ENCODE measurements at places on chromosomes 1 and 21.
A peak's percentile ranks its signal among the peaks of the same experiment; 100 is the strongest.

DNA sequence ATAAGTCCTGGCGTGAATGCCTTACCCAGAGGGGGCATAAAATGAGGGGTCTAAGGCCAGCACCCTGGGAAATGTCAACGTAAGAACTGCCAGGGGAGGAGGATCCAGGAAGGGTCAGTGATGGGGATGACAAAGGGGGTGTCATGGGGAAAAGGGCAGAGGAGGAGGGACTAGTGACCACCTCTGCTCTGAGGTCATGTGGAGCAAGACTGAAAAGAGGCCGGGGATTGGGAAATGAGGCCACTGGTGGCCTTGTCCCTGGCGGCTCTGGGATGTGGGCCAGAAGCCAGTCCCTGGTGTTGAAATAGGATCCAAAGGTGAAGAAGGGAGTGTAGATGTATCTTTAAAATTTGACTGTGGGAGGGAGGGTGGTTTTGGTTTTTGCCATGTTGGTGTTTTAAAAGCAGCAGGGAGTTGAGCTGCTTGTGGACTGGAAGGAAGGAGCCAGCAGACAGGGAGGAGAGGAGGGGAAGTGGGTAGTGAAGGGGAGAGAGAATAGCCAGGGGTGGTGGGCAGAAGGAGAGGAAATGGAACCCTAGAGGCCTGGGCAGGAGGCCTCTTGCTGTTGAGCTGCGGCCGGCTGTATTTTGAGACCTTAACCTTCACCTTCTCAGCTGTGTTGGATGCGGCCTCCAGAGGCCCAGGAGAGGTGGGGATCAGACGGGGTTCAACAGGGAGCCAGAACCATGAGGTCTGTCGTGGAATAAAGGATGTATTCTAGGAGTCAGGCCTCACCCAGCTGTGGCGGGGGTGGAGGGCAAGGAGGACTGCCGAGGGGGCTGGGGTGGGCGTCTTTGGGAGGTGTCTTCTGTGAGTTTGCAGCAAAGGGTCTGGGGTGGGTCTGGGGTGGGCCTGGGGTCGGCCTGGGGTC lies 92.5 kb downstream of the DHRS3 start:
- no peak for DNase-seq

GRCh38 chr1:208216062-208216461 lies 28.1 kb downstream of the PLXNA2 start:
- no peak for DNase-seq

DNA sequence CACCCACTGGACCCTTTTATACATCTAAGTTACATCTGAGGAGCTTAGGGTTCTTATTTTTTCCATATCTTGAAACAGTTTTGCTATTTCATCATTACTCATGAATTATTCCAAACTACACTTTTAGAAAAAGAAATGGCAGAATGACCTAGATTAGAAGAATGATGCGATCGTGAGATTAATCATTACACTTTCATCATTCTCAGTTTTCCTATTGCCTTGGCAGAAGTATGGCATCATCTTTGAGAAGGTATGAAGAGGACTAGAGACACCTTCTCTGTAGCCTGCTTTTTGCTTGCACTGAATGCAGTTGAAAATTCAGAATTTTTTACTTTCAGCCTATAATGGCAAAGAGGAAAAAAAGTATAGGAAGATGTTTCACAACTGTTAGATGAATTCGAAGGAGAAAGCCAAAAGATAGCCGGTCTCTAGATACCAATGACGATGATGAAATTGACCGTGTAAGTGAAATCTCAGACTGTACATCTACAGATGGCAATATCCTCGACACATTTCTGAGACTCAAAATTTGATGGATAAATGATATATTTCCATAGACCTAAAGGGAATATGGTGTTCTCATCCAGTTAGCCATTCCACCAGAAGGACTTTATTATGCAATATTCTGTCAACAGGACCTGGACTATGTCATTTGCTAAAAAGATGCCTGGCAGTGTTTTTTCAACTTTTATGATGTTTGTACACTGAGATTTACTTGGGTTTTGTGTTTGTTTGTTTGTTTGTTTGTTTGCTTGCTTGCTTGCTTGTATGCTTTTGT lies 191.8 kb downstream of the TOMM20 start:
- no peak for DNase-seq

GRCh38 chr1:79811173-79811572 lies 804.6 kb upstream of the ADGRL4 start:
- DNase-seq: no peak

DNA sequence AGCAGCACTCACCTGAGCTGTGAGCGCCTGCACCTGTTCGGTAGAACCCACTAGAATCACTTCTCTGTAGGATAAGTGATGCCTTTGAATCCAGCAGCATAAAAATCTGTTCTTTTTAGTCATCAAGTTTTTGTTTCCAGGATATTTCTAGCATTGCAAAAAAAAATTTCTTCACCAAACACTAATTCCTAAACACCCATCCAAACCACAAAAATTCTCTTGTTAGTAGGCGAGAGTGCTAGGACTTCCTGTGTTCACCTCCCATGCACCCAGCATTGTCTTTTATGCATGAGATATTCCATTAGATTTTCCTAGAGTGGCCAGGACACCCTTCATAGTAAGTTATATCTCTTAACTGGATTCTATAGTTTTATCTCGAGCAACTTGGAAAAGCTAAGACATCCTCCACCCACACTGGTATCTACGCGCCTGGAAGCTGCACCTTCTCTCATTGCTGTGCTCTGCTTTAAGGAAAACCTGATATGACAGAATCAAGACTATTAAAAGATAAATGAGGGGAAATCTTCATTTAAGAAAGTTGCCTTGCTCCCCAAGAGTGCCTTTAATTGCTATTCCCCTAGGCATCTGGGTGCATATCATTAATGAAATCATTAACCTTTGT lies 12.3 kb downstream of the SERTAD4 start:
- DNase-seq: no peak

- DNase-seq: peak; percentile 18
These were observed 9.7 kb upstream of the LHX8 start for GRCh38 chr1:75124510-75124909.

GRCh38 chr1:213681788-213682340 lies 305.9 kb upstream of the PROX1 start:
- DNase-seq: no peak

- no peak for DNase-seq
These were observed 1.4 kb upstream of the CACNA1S start for GRCh38 chr1:201113451-201114244.

- DNase-seq: no peak
These were observed 131.9 kb downstream of the CRB1 start for GRCh38 chr1:197399755-197400521.

DNA sequence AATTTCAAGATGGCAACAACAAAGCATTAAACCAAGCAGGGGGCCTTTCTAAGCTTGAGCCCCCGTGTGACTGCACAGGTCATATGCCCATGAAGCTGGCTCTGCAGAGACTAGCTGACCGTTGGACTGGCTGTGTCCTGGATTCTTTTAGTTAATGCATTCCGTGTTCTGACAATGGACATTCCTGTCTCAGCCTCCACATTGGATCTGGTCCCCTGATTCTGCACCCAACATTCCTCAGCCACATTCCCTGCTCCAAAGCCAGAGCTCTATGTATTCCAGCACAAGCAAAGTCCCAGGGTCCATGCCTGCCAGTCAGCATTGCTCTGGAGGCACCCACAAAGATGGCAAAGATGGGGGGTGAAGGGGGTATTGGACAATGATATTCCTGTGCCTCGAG lies 5.1 kb upstream of the NAV1 start:
- DNase-seq: no peak

DNA sequence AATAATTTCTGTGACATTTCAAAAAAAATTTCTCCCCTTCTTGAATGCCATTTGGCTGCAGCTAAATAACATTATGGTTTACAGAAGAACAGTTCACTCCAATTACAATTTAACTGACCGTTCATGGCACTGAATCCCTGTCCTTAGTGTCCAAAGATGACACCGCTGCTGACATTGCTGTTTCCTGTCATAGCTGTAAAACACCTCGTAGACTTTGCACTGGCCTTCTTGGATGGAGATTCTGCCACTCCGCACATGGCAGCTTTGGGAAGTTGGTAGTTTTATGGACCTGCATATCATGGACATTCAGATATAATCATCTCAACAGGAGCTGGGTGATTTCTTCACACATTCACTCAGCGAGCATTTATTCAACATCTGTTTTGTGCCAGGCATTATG lies 5.0 kb downstream of the ARMH1 start:
- no peak for DNase-seq

DNA sequence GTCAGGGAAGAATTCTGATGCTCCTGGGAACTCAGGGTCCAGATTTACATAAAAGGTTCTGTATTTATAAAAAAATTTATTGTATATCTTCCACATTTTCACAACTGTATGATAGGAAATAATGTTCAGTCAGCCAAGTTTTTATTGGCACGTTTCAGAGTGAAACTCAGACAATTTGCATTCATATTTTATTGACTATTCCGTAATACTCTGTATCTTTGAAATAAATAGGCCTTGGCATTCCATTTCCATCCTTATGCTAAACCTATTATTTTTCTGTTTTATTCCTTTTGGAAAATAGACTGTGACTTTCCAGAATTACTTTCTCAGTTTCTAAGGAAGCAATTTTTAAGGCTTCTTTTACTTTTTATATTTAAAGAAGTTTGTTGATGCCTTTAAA lies 329.0 kb downstream of the OLFM3 start:
- DNase-seq: no peak

DNA sequence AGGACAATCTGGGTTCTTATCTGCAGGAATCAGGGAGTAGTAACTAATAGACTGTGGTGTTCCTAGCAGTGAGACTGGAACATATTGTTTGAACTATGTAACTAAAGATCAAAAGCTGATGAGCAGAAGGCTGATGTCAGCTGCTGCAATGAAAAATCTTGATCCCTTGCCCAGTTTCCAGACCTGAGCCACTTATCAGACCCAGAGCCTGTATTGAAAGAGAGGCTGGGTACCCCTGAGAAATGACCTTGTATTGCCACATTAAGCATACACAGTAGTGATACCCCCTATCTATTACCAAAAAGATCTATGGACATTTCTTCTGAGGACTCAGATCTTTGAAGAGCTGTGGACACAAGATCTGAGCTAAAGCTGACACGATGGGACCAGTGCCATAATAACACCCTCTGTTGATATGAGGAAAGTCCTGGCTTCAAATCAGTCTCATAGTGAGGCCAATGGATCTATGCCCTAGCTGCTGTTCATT lies 178.0 kb upstream of the GALNT2 start:
- DNase-seq: no peak

- DNase-seq: no peak
These were observed 10.1 kb downstream of the ZBTB8B start for GRCh38 chr1:32474954-32475353.

DNA sequence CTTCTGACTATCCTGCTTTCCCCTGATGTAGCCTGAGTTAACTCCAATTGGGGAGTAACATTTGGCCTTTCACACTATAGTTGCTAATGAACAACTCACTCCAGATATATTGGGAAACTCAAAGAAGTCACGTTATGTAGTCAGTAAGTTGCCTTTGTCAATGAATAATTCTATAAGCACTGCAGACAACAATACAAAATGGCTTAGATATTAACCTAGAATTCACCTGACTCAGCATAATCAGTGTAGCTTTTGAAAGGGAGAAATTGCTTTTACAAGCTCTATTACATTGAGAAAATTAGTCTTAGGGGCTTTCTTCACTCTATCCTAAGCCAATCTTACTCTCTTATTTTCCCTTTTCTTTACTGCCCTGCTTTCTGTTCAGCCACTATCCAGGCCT lies 303.5 kb upstream of the NR5A2 start:
- no peak for DNase-seq

GRCh38 chr1:107016376-107016978 lies 40.0 kb upstream of the PRMT6 start:
- no peak for DNase-seq

DNA sequence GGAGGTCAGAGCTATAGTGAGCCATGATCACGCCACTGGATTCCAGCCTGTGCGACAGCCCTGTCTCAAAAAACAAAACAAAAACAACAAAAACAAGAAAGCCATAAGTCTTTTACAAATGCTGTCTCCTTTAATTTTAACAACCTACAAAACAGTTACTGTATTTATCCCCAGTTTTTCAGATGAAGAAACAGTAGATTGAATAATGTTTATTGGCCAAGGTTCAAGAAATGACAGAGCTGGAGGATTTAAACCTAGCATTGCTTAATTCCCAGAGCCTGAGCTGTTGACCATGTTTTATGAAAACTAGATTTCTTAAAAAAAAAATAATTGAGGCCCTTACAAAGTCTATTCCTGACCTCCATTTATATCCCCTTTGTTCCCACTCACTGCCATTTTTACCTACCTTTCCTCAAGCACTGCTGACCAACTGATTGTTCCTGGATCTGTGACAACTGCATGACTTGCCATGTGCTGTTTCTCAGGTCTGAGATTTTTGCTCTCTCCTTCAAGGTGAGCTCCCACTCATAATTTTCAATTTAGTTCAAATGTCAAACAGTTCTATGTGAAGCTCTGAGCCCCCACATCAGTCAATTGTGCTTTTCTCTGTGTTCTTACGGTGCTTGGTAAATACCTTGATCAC lies 140.8 kb downstream of the CHRM3 start:
- DNase-seq: no peak

- DNase-seq: no peak
These were observed 24.7 kb downstream of the IL23R start for GRCh38 chr1:67190942-67191341.

- DNase-seq: peak; percentile 61
These were observed 6.2 kb upstream of the DDR2 start for GRCh38 chr1:162626094-162626493.

DNA sequence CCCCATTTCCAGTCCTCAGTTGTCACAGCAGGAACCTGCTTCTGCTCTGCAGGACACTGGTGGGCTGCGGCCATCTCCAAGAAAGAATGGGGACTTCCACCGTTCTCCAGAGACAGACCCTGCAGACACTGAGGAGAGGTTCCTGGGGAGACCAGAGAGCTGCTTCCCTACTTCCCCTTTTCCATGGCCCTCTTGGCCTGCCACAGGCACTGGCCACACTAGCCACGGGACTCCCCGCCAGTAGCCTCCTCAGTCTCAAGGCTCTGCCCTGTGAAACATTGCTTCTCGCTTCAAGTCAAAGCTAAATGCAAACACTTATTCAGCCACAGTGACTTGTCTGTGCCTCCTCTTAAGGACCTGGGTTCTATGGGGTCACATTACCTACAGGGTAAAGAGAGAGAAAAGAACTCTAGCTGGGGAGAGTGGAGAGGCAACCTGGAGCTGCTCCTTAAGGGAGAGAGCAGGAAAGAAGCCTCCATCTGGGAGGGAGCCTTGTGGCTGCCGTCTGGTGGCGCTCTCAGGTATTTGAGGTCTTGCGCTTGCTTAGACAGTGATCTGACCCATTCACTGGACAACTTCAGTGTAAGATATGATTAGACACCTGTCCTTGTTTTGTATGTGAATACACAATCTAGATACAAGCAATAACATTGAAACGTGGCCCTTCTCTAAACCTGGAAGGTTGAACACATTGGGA lies 5.4 kb upstream of the SLAMF8 start:
- DNase-seq: no peak

GRCh38 chr1:15937706-15938168 lies 38.2 kb downstream of the ZBTB17 start:
- no peak for DNase-seq

GRCh38 chr21:28903448-28903847 lies 89.2 kb downstream of the LTN1 start:
- no peak for DNase-seq

GRCh38 chr1:14968251-14968851 lies 185.2 kb upstream of the TMEM51 start:
- peak; percentile 68 for DNase-seq

Measured in left hindlimb (tissue), 1 donor.